ENCODE measurements at places on chromosomes 11 and 22. TPM values are rescaled to one million over a fixed set of nuclear protein-coding genes. Genes with fewer than 3 reads are reported as not detected.

DNA sequence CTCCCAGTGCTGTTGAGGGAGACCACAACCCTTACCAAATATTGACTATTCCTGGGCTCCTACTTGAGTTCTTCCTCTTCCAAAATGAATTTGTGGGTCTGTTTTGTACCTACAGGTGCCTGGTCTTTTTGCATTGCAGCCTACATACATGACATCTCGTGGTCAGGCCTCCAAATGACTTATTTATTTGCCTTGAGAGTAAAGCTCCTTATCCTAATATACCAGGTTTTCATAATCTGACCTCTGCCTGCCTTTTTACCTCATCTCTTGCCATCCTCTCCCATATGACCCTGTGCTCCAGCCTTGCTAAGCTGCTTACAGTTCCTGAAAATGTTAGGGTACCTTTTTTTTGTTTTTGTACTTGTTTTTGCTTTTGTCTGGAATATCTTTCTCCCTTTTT, 130.4 kb downstream of the UVRAG start:
- H3K36me3 ChIP-seq, result no peaks in the 10 kb centered on the region
- DNase-seq, result no peak
- no peak overlapping the region for H3K27ac ChIP-seq
- H3K4me3 ChIP-seq, result no peak overlapping the region
- peaks cover 12% of the 10 kb centered on the region for H3K4me1 ChIP-seq

GRCh38 chr11:8765294-8765693, 82.7 kb downstream of the RPL27A start:
- no peak overlapping the region for H3K4me3 ChIP-seq
- peaks cover 29% of the 10 kb centered on the region for H3K4me1 ChIP-seq
- H3K27me3 ChIP-seq, result no peaks in the 10 kb centered on the region
- no peak for DNase-seq
- H3K27ac ChIP-seq, result no peak overlapping the region
- H3K36me3 ChIP-seq, result no peaks in the 10 kb centered on the region

DNA sequence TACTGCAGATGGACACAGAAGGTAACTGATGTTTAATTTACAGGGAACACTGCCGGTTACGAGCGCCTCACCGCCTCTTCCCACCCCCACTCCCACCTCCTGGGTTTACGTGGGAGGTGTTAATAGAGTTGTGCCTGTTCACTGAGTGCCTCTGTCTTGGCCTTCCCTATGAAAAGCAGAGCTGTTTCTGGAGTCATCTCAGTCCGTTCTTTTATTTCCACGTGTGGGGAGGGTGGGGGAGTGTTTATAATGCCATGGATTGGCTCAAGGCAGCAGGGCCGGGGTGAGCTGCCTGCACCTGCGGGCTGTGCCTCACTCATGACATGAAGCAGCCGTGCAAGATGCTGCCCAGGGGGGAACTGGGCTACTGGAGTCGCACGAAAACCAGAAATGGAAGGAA, 322.7 kb downstream of the CADM1 start:
- no peak overlapping the region for H3K27ac ChIP-seq
- no peaks in the 10 kb centered on the region for H3K4me1 ChIP-seq
- DNase-seq, result no peak
- no peaks in the 10 kb centered on the region for H3K36me3 ChIP-seq
- no peak overlapping the region for H3K4me3 ChIP-seq

GRCh38 chr11:44627911-44628729, 62.7 kb downstream of the CD82 start:
- no peak for DNase-seq
- H3K27ac ChIP-seq, result no peak overlapping the region
- H3K4me1 ChIP-seq, result no peaks in the 10 kb centered on the region
- no peaks in the 10 kb centered on the region for H3K36me3 ChIP-seq

DNA sequence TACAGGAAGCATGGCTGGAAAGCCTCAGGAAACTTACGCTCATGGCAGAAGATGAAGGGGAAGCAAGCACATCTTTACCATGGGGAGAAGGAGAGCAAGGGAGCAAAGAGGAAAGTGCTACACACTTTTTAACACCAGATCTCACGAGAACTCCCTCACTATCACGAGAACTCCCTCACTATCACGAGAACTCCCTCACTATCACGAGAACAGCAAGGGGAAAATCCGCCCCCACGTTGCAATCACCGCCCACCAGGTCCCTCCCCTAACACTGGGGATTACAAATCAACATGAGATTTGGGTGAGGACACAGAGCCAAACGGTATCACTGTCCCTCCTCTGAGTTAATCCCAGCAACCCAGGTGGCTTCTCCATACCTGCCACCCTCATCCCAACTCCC, 84.5 kb downstream of the MN1 start:
- H3K36me3 ChIP-seq, result peaks cover 7% of the 10 kb centered on the region
- no peak overlapping the region for H3K27ac ChIP-seq
- peaks cover 19% of the 10 kb centered on the region for H3K4me1 ChIP-seq
- no peak for DNase-seq
- no peaks in the 10 kb centered on the region for H3K27me3 ChIP-seq

GRCh38 chr11:81888391-81888790, 845.3 kb downstream of the FAM181B start:
- no peaks in the 10 kb centered on the region for H3K36me3 ChIP-seq
- DNase-seq, result no peak
- H3K27me3 ChIP-seq, result no peaks in the 10 kb centered on the region
- H3K4me3 ChIP-seq, result no peak overlapping the region
- H3K4me1 ChIP-seq, result no peaks in the 10 kb centered on the region

GRCh38 chr11:134515081-134515960, 103.3 kb upstream of the B3GAT1 start:
- peaks cover 34% of the 10 kb centered on the region for H3K27me3 ChIP-seq
- DNase-seq, result no peak
- no peaks in the 10 kb centered on the region for H3K4me1 ChIP-seq
- H3K4me3 ChIP-seq, result no peak overlapping the region

DNA sequence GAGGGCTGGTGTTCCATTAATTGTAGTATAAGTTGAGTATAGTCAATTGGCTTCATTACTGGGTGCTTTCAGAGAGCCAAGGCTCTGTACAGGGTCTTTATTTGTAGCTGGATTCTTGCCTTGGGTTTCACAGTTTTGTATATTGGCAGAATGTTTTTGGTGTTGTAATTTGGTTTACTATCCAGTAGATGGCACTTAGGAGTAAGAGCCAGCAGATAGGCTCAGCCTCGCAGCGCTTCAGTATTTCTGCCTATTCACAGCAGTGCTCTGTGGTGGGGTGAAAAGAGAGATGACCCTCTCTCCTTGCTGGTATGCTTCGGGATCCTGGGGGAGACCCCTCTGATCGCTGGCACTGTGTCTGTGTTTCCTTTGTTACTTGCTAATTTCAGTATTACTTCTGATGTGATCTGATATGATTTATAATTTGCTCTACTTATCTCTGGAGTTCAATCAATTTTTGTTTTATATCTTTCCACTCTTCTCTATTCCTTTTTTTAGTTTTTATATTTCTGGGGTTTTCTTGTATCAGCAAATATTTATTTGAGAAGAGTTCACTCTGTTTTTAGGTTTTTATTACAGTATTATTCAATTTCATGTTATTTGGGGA, 52.2 kb downstream of the ANO5 start:
- H3K4me3 ChIP-seq, result no peak overlapping the region
- H3K27ac ChIP-seq, result no peak overlapping the region
- H3K27me3 ChIP-seq, result no peaks in the 10 kb centered on the region
- no peaks in the 10 kb centered on the region for H3K4me1 ChIP-seq

- H3K27me3 ChIP-seq, result peaks cover 93% of the 10 kb centered on the region
- H3K4me3 ChIP-seq, result no peak overlapping the region
- H3K27ac ChIP-seq, result no peak overlapping the region
- no peak for DNase-seq
- peaks cover 20% of the 10 kb centered on the region for H3K36me3 ChIP-seq
Observed at GRCh38 chr11:9008011-9008550, 4.3 kb upstream of the NRIP3 start.

DNA sequence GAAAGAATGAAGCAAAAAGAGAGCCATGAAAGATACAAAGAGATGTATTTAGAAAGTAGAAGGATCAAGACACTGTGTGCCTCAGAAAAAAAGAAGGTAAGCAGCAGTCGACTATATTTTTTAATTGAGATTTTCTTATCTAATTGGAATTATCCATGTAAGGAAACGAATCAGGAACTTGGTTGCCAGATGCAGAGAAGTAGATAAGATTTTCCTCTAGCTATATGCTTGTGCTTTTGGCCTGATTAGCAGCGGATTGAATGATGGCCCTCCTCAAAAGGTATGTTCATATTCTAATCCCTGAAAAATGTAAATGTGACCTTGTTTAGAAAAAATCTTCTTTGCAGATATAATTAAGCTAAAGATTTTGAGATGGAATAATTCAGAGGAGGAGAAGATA, 43.9 kb upstream of the CARD18 start:
- no peaks in the 10 kb centered on the region for H3K27me3 ChIP-seq
- H3K36me3 ChIP-seq, result no peaks in the 10 kb centered on the region
- H3K4me1 ChIP-seq, result no peaks in the 10 kb centered on the region
- no peak for DNase-seq
- no peak overlapping the region for H3K27ac ChIP-seq
- H3K4me3 ChIP-seq, result no peak overlapping the region

DNA sequence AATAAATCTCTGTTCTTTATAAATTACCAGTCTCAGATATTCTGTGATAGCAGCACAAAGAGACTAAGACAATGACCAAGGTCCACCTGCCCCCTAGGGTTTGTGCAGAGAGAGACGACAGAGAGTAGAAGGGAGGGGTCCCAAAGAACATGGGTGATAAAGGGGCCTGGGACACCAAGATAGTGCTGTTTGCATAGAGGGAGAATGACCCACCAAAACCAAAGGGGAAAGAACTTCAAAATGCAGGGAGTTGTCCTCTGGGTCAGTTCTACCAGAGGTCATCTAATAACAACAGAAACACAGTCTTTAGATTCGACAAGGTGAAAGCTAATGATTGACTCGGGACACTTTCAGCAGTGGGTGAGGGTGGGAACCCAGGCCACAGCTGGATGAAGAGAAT, 23.7 kb downstream of the FAM227A start:
- no peaks in the 10 kb centered on the region for H3K4me1 ChIP-seq
- H3K27ac ChIP-seq, result no peak overlapping the region
- no peak for DNase-seq
- no peaks in the 10 kb centered on the region for H3K27me3 ChIP-seq
- no peaks in the 10 kb centered on the region for H3K36me3 ChIP-seq

DNA sequence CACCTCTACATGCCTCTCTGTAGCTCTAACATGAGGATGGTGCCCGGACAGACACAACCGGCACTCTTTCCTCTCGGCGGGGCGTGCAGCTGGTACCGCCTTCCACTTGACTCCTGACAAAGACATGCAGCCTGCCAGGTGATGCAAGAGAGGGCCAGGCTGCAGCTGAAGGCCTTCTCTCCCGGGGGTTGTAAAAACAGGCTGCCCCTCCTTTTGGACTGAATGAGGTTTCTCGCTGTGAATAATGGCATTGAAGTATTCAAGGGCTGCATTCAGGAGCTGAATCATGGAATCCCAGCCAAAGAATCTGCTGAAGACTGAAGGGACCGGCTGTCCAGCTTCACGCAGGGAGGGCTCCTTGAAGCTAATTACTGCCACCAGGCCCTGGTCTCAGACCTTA, 110.9 kb downstream of the GALNT18 start:
- H3K27ac ChIP-seq, result no peak overlapping the region
- no peaks in the 10 kb centered on the region for H3K4me1 ChIP-seq
- no peaks in the 10 kb centered on the region for H3K27me3 ChIP-seq
- DNase-seq, result no peak
- H3K36me3 ChIP-seq, result no peaks in the 10 kb centered on the region
- H3K4me3 ChIP-seq, result no peak overlapping the region

DNA sequence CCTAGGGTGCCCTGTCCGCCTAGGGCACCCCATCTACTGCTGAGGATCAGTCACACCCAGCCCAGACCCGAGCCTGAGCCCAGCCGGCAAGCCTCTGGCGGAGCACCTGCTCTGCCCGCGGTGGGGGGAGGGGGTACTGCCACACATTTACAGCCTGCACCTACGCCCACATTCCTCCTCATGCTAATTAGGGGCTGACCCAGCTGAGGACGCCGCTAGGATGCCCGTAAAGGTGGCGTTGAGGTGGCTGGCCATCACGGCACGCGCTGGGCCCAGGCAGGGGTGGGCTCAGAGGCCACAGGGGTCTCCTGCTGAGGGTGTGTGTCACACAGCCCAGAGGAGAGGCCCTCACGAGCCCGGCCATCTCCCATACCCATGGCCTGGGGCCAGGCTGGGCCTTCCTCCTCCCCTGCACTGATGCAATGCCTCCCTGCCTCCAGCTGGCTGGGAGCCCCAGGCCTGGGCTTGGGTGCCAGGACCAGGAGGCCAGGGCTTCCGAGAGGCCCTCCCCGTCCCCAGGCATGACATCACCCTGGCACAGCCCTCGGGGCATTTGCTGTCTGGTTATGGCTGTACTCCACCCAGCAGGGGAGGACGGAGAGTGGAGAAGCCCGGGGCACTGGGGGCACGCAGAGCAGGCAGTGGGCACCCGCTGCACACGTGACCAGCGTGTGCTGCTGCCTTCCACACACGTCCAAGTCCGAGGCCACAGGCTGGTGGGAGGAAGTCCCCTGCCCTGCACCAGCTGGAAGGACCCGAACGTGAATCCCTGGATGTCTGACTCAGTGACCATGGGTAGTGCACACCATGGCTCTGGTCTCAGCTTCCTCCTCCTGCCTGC, 12.7 kb downstream of the DUSP8 start:
- H3K36me3 ChIP-seq, result peaks cover 48% of the 10 kb centered on the region
- H3K27me3 ChIP-seq, result no peaks in the 10 kb centered on the region
- peak overlapping the region; percentile 60 for H3K4me3 ChIP-seq
- H3K27ac ChIP-seq, result peak overlapping the region; percentile 75
- peaks cover 23% of the 10 kb centered on the region for H3K4me1 ChIP-seq

- H3K27ac ChIP-seq, result no peak overlapping the region
- H3K4me3 ChIP-seq, result no peak overlapping the region
- DNase-seq, result no peak
- H3K27me3 ChIP-seq, result no peaks in the 10 kb centered on the region
- no peaks in the 10 kb centered on the region for H3K36me3 ChIP-seq
Observed at GRCh38 chr11:132032555-132032954, 662.1 kb downstream of the NTM start.

GRCh38 chr22:23369054-23369685, 188.9 kb downstream of the BCR start:
- H3K36me3 ChIP-seq, result no peaks in the 10 kb centered on the region
- H3K4me3 ChIP-seq, result no peak overlapping the region
- H3K4me1 ChIP-seq, result no peaks in the 10 kb centered on the region

- no peak overlapping the region for H3K4me3 ChIP-seq
- H3K27ac ChIP-seq, result no peak overlapping the region
- peaks cover 8% of the 10 kb centered on the region for H3K4me1 ChIP-seq
- no peak for DNase-seq
- H3K36me3 ChIP-seq, result peaks cover 20% of the 10 kb centered on the region
- H3K27me3 ChIP-seq, result no peaks in the 10 kb centered on the region
Observed at GRCh38 chr11:104944076-104944475, 24.3 kb downstream of the CASP4 start.

C11orf24 gene
- 52.3 TPM for total RNA-seq

NAP1L4 gene
- 150 TPM for total RNA-seq

FAM181B gene
- 0.09 TPM for total RNA-seq

CHEK1 gene
- total RNA-seq, result 27.3 TPM

TMEM132A gene
- 105 TPM for total RNA-seq

Data from Calu3 (cell line).